ENCODE measurements at places on chromosomes 7 and 10.

DNA sequence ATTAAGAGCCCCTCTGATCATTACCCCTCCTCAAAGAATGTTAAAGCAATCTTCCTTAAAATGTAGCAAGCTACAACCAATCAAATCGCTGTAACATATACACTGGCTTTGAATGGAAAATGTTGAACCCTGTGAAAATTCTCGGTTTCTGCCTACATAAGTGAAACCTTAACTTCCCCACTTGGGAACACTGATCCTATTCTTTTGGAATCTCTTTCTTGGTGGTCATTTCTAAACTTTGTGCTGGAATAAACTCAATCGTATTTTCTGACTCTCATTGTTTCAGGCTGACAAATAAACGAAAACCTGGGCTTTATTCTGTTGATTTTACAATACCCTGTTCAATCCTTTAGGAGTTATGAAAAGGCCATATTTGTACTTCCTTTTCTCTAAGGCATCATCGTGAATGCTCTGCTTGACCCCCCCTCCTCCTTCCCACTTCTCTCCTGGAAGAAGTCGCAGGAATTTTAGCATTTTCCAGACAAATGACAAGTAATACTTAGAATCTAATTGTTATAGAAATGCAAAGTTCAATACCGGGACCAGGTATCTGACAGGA lies 155.1 kb upstream of the FAM13C start:
- no peak for DNase-seq

- no peak for DNase-seq
Observed at GRCh38 chr7:148153616-148154284, 436.8 kb upstream of the C7orf33 start.

GRCh38 chr10:35335133-35336083 lies 901 bp upstream of the CCNY start:
- peak; percentile 71 for DNase-seq

DNA sequence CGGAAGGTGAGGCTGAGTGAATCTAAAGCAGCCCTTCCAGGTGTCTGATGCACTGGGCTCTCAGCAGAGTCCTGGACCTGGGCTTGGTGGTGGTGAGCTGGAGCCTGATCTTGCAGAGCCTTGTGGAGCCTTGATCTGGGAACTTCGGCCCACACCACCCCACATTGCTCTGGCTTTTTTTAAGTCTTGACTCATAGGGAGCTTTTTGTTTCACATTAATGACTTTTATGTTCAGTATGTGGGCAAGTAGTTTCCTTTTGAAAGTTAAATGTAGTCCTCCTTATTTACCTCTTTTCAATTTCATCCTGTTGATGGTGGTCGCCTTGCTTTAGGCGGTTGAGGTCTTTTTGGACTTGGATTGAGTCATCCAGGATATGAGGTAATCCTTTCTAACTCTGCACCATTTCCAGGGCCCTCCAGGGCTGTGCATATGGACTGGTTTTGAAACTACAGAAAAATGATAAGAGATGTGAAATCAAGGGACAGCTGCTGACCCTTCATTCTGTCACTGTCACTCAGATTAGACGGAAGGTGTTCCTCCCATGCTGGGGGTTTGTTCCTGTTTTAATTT lies 2.9 kb upstream of the NRAP start:
- DNase-seq = no peak

DNA sequence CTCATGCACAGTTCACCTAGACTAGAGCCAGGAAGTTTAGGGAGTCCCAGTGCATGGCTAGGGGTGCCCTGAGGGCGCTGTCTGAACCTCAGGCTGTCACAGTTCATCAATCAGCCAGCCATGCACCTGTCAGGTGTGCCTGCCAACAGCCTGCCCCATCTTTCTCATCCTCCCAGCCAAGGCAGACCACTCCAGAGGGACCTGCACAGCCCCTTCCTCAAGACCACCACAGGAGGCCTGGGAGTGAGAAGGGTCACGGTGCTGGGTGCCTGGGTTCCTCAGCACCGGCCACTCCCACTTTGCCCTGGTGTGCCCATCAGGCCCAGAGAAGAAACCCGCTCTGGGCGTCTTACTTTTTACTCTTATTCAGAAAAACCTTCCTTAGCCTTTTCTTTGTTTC lies 8.4 kb downstream of the ATP6V1F start:
- no peak for DNase-seq

- DNase-seq = no peak
Observed at GRCh38 chr7:137262599-137262998, 80.9 kb downstream of the PTN start.

GRCh38 chr10:66204838-66205237 lies 721.0 kb upstream of the LRRTM3 start:
- DNase-seq = no peak

GRCh38 chr7:96973986-96974385 lies 31.4 kb upstream of the DLX6 start:
- DNase-seq = no peak

GRCh38 chr10:20874261-20874660 lies 22.9 kb downstream of the NEBL start:
- no peak for DNase-seq

DNA sequence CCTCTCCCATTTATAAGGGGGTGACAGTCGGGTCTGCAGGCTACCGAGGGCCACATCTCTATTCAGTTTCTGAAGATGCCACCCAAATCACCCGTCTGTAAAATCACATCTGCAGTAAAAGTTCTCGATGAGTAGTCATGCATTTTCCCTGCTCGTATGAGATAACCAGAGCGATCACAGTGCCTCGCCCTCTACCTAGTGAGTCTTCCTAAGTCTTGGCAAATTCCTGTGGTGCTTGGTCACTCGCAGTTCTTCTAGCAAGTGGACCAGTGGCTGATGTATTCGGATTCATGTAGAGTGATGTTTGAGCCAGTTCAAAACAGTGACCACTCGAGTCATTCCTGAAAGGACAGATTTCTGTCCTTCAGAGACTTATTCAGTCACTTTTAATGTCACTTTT lies 44.9 kb downstream of the INSYN2A start:
- DNase-seq = no peak

- DNase-seq = no peak
Observed at GRCh38 chr7:144545330-144545729, 141.8 kb upstream of the NOBOX start.

- DNase-seq = no peak
Observed at GRCh38 chr7:105738133-105738532, 138.3 kb downstream of the ATXN7L1 start.

- DNase-seq = no peak
Observed at GRCh38 chr10:62037890-62038608, 136.6 kb downstream of the ARID5B start.

DNA sequence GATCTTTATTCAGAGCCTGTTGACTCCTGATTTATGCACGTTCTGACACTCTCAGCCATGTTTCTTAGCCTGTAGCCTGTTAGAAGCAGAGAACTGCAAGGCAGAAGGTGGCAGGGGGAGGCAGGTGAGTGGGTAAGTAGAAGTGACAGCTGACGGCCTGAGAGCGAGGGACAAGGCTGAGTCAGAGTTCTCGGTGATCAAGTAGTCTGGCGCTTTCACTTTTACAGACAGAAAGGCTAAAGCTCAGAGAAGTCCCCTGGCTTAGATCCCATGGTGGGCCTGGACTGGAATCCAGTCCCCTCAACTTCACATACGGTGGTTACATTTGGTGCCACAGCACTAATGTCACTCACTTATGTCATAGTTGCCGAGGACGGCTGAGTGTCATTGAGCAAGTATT lies 139.0 kb downstream of the TACC2 start:
- DNase-seq = no peak

- DNase-seq = no peak
Observed at GRCh38 chr7:44286182-44286617, 39.2 kb downstream of the CAMK2B start.

DNA sequence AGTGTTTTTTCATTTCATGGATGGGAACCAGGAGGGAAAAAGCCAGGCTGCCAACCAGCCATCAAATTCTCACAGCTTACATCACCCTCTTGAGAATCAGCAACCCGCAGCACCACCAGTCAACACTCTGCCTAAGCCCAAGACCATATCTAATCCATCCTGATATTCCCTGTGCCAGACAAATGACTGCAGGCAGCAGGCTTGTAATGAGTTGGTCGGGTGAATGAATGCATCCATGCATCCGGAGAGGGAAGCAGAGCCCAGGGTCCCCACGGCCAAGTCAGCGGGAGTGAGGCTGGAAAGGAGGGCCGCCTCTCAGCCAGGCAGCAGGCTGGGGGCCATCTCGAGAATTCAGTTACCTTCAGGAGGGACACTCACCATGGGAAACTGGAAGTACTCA lies 46.9 kb downstream of the SLIT1 start:
- no peak for DNase-seq

- no peak for DNase-seq
Observed at GRCh38 chr10:34524369-34525091, 290.6 kb downstream of the PARD3 start.

DNA sequence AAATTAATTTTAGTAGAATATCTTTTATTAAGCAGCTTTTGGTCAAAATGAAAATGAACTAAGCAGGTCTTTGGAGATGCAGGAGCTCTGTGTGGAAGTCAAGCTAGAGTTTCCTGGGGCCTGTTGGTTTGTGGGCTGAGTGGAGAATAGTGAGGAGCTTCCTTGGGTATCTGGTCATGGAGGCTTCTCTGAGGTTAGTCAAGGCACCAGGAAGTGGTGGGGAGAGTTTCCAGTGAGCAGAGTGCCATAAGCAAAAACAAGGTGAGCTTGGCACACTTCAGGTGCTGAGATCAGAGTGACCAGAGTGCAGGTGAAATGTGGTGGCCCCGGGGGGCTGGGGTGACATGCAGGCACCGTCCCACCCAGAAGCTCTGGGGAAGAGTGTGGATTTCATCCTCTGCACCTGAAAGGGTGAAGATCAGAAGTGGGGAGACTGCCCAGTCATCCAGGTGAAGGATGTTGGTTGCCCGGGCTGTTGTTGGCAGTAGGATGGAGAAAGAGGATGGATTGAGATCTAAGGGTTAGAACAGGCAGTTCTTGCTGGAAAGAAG lies 77.4 kb downstream of the WDR37 start:
- no peak for DNase-seq

DNA sequence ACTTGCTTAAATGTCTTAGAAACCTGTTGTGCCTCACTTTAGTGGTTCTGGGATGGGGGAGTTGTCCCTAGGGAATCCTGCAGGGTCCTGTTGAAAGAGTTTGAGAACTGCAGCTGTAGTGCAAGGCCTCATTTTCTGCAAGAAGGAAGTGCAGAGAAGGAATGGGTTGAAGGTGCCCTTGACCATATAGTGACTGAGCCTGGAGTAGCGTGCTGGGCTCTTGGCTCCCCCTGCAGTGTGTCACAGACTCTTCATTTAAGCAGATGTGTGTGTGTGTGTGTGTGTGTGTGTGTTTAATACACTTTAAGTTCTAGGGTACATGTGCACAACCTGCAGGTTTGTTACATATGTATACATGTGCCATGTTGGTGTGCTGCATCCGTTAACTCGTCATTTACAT lies 92.2 kb downstream of the GRK5 start:
- no peak for DNase-seq

DNA sequence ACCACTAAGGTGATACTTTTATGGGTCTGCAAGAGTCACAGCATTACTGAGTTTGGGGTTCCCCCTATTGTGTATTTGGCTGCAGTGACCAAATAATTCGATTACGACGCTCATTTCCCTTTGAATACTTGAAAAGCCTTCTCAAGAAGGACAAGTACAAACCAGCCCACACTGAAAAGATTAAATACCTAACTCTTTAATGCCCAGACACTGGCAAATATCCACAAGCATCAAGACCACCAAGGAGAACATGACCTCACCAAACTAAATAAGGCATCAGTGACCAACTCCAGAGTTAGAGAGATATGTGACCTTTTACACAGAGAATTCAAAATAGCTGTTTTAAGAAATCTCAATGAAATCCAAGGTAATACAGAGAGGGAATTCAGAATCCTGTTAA lies 31.8 kb upstream of the SFTPD start:
- DNase-seq = no peak

DNA sequence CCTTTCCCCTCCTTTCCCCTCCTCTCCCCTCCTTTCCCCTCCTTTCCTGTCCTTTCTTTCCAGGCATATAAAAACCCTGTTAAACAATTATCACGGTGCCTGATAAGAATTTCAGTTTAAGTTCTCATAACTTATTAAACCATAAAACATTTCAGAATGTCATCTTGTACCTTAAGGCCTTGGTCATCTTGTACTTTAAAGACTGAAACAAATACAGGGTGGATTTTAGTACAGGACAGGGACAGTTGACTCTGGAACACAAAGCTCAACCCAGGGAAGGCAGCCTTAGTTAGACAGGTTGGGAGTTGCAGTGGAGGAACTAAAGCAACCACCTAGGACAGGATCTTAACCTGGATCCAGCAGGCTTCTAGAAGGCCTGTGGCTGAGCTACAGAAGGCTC lies 1.2 kb downstream of the AGR3 start:
- DNase-seq = no peak

DNA sequence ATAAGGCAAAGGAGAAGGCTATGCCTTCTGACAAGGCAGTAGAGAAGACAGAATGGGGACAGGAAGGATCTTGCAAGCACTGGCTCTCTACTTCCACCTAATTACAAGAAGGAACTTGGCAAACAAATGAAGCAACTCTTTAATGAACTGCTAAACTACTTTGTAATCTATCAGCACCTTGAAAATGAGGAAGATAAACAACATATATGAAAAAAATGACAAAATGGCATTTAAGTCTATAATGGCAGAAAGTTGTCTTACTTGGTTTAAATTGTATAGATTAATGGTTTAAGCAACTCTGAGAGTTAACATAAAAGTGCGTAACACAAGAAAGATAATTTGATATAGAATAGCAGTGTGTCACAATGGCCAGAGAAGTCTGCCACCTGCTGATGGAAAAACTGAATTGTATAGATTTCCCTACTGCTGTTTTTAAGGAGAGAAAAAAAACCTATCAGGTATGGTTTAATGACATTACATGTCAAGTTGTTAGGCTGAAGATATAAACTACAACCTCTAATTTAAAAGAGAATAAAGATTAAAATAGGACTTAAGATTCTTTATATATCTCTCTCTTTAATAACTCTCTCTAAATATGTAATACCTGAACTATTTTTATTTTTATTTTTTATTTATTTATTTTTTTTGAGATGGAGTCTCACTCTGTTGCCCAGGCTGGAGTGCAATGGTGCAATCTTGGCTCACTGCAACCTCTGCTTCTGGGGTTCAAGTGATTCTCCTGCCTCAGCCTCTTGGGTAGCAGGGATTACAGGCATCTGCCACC lies 11.8 kb downstream of the NT5C3A start:
- DNase-seq = peak; percentile 60

- DNase-seq = no peak
Observed at GRCh38 chr7:144063710-144064109, 5.9 kb upstream of the OR2A25 start.

DNA sequence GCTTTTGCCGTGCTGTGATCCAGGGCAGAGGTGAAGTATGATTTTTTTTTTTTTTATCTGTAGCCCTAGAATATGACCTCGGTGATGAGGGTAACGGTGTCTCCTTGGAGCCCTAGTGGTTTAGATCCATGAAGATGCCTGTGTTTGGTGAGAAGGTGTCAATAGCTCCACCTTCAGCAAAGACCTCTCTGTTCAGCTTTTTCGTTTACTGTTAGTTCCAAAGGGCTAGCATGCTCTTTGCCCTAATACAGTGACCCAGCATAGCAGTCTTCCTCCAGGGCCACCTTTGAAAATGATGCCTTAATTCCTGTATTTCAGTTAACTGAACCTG lies 746 bp upstream of the MRPS16 start:
- peak; percentile 48 for DNase-seq

All from RKO (cell line).